ENCODE measurements at places on chromosomes 16 and 17.

- DNase-seq, result no peak
Measured at GRCh38 chr17:43722870-43723665, 35.5 kb downstream of the SOST start.

- DNase-seq, result no peak
Measured at GRCh38 chr16:31367853-31368252, 12.9 kb downstream of the ITGAX start.

DNA sequence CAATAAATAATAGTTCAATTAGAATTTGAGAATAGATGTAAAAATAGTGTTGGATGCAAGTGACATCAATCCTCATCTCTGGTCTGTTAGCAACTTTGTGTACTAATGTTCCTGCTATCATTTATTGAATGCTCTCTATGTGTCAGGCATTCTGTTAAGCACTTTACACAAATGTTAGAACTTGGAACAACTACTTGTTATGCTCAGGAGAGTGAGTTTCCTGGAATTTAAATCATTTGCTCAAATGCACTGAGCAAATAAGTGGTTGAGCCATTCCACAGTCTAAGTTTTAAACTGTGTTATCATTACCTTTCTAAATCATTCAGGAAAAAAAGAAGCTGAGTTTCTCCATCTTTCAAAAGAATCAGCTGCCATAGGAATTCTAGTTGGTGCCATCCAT lies 1327.3 kb upstream of the GOT2 start:
- DNase-seq, result no peak

DNA sequence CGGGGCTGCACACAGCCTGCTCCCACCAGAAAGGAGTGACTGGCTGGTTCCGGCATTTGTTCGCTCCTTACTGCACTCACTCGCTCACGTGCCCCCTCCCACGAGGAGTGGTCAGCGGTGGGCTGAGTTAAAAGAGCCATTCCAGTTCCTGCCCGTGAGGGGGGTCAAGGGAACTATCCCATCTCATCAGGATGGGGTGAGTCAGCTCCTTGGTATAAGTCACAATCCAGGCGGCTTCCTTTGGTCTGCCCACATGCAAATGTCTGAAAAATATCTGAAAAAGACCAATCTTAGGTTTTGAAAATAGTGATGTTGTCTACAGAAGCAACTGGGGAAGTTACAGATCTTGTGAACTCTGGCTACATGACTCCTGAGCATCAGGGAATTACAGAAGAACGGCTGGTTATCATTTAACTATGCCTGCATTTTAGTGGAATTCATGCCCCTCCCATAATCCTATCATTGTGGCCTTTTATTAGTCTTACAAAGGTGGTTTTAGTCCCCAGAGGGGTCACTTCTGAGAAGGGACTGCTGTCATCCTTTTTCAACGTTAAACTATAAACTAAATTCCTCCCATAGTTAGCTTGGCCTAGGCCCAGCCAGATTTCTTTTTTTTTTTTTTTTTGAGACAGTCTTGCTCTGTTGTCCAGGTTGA lies 9.8 kb upstream of the TNFSF12 start:
- DNase-seq, result no peak

Measured in fibroblast of skin of left quadriceps (primary cell).